ENCODE measurements at places on chromosomes 1 and 21.

DNA sequence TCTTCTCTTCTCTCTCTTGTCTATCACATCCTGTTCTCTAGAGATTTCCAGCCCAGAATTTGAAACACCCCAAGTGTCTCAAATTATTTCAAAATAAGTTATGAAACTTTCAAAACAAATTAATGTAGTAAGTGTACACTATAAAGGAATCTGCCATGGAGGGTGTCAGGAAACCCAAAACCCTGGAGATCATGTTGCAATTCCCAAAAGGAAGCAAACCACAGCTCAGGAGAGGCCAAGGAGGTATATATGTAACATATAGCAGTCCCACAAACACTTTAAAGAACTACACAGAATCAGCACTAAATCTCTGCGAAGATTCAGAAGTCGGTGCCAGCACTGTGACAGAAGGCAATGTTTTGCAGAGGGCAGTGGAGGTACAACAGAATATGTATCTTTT lies 26.6 kb downstream of the PTPN14 start:
- no peak for DNase-seq

GRCh38 chr1:151710187-151710840 lies 6.3 kb downstream of the CELF3 start:
- DNase-seq = no peak

GRCh38 chr1:150890033-150890416 lies 3.1 kb downstream of the CTXND2 start:
- no peak for DNase-seq

- peak; percentile 33 for DNase-seq
Observed at GRCh38 chr1:203702130-203702577, 62.8 kb upstream of the LAX1 start.

DNA sequence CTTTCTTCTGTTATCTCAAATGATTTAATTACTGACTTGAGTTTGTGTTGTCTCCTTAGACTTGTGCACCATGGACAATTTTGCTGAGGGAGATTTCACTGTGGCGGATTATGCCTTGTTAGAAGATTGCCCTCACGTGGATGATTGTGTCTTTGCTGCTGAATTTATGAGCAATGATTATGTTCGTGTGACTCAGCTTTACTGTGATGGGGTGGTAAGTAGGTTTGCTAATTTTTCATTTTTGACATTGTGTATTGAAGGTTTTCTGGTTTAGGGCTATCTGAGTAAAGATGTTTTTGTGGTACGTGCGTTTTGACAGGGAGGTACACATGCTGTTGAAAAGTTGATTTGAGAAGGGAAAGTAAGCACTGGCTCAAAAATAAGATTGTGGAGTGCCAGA lies 14.1 kb downstream of the TTC3 start:
- no peak for DNase-seq

- no peak for DNase-seq
Observed at GRCh38 chr1:105260001-105260400, 1510.3 kb downstream of the AMY1C start.

DNA sequence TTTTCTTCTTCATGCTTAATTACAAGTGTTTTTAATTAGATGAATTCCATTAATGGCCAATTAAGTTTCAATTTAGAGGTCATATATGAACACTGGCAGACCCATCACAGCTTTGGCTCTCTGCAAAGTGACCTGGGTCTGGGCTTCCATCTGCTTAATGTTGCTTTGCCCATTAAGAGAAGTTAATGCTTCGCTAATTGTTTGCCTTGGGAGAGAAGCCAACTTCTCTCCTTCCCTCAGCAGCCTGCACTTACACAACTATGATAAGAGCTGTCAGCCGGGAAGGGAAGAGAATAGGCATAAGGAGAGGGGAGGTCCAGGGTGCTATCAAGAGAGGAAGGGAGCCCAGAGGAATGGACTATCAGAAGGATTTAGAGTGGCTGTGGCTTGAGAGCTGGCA lies 29.0 kb upstream of the CCDC190 start:
- no peak for DNase-seq

- no peak for DNase-seq
Observed at GRCh38 chr1:154859151-154859785, 10.8 kb downstream of the KCNN3 start.

GRCh38 chr1:41626616-41627375 lies 142.3 kb upstream of the EDN2 start:
- no peak for DNase-seq

DNA sequence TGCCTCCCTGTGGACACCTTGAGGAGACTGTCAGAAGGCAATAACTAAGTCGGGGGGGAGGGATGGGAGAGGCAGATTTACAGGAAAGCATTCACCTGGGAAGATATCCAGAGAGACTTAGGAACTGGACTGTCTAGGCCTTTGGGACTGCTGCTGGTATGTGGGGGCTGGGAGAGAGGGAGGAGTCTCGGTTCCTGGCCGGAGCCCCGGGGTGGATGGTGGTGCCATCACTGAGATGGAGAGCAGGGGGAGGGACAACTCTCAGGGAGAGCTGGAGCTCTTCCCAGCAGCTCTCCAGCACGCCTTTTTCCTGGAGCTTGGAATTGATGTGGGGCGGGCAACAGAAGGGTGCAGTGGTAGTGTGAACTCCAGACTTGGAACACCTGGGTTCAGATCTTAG lies 22.1 kb downstream of the PTPRF start:
- no peak for DNase-seq

DNA sequence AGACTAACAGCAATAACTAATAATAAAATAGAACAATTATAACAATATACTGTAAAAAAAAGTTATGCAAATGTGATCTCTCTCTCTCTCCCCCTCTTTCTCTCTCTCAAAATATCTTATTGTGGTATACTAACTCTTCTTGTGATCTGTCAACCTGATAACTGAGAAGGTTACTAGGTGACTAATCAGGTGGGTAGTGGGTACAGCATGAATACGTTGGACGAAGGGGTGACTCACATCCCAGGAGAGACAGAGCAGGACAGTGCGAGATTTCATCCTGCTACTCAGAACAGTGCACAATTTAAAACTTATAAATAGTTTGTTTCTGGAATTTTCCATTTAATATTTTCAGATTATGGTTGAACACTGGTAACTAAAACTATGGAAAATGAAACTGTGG lies 257.5 kb downstream of the LRRC40 start:
- DNase-seq = no peak

GRCh38 chr1:29852248-29852647 lies 615.9 kb downstream of the PTPRU start:
- DNase-seq = no peak

GRCh38 chr1:24764848-24765247 lies 19.6 kb downstream of the CLIC4 start:
- no peak for DNase-seq

- DNase-seq = no peak
Observed at GRCh38 chr1:45407629-45408287, 67.5 kb upstream of the MUTYH start.

DNA sequence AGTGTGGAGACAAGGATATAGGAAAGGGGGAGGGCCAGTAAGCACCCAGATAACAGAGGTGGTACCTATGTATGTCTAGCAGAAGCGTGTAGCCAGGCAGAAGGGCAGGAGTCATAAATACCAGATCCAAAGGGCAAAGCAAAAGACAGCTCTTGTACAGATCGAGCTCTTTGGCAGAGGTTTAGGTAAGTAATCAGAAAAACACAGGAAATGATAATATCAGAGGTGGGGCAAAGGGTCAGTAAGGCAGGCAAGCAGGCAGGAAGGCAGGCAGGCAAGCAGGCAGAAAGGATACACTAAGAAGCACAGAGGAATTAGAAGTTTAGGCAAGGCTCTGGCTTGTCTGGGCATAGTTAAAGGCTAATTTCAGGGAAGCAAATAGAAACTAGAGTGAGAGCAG lies 22.7 kb upstream of the SLFNL1 start:
- no peak for DNase-seq

DNA sequence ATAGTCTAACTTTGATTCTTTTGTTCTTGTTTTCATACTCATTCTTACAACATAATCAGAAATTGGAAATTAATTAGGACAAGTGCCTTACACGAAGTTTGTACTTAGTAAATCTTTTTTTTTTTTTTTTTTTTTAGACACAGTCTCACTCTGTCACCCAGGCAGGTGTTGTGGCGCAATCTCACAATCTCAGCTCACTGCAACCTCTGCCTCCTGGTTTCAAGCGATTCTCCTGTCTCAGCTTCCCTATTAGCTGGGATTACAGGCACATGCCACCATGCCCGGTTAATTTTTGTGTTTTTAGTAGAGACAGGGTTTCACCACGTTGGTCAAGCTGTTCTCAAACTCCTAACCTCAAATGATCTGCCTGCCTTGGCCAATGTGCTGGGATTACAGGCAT lies 12.4 kb downstream of the CHAF1B start:
- no peak for DNase-seq

- DNase-seq = no peak
Observed at GRCh38 chr1:205590777-205591513, 40.9 kb downstream of the ELK4 start.

GRCh38 chr1:23548704-23549143 lies 10.6 kb downstream of the ID3 start:
- DNase-seq = no peak

GRCh38 chr1:90394247-90394646 lies 322.9 kb downstream of the BARHL2 start:
- DNase-seq = no peak

DNA sequence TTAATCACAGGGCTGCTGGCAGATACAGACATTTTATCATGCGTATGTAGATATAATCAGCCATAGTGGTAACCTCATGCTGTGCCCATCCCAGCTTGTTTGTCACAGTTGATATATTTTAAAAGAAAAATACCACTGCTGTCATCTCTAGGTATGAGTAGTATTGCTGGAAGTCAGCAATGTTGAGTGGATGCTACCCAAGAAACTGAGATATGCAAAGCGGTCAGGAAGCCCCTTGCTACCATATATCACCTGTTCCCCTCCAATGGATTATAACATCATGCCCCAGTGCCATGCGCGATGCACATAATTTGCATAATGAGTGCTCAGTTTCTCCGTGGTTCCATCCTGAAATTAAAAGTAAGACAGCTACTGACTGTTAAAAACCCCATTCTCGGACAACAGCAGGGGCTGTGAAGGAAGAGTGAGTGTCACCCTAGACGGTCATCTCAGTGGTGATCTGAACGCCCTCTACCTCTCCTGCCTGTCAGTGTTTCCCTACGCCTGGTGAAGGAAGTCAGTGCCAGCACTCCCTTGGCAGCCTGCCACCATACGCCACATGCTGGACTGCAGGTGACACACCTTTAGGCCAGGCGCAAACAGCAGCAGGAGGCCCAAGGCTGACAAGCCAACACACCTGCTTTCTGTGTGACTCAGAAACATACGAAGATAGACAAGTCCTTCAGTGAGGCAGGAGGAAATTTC lies 2.7 kb downstream of the IL10RB start:
- DNase-seq = no peak

- no peak for DNase-seq
Observed at GRCh38 chr1:193458628-193459027, 272.2 kb upstream of the B3GALT2 start.

- DNase-seq = no peak
Observed at GRCh38 chr1:104671684-104672353, 922.1 kb downstream of the AMY1C start.

- no peak for DNase-seq
Observed at GRCh38 chr1:111976842-111977241, 12.6 kb downstream of the KCND3 start.

- DNase-seq = no peak
Observed at GRCh38 chr1:19121192-19121591, 88.9 kb downstream of the UBR4 start.

DNA sequence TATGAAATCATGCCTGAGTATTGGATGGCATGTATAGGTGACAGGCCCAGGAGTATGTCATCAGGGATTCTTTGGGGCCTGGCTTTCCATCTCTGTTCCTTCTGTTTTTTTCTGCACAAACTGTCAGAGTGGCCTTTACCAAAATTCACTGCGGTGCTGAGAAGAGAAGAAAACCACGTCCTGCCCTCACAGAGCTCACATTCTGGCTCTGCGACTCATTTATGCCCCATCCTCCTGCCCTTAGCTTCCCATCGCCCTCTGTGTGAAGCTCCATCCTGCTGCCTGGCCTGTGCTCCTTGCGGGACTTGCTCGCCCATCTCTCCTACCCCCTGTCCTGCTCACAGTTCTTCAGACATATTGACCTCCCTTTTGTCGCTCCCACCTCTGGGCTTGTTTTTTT lies 73.4 kb downstream of the HUNK start:
- DNase-seq = no peak

GRCh38 chr1:103469801-103470200 lies 55.7 kb upstream of the RNPC3 start:
- DNase-seq = no peak

DNA sequence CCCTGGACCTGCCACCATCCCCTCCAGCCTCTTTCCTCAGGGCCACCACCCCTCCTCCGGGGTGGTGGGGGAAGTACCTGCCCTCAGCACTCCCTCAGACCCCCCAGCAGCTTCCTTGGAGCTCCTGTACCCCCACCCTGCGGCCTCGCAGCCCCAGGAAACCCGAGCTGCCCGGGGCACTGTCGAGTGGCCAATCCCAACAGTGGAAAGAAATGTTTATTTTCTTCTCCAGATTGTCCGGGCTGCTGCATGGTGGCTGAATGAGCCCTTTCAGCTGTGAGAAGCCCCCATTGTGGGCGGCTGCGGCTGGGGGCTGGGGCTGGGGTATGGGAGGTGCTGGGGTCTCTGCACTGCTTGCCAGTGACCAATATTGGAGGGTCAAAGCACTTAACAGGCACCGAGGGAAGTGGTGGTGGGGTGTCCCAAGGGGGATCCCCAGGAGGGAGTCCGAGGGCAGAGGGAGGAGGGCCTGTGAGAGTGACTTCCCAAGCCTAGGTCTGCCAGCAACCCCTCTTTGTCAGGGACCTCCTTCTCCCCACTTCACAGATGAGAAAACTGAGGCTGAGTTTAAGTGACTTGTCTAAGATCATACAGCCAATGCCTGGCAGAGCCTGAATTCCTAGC lies 25.2 kb downstream of the RUNX3 start:
- DNase-seq = no peak

Data from stimulated activated CD8-positive, alpha-beta memory T cell treated with anti-CD3 and anti-CD28 coated beads, Interleukin-2, amount 100 ng/mL, for 1 hour (primary cell).